ENCODE measurements at places on chromosomes 3 and 15.

DNA sequence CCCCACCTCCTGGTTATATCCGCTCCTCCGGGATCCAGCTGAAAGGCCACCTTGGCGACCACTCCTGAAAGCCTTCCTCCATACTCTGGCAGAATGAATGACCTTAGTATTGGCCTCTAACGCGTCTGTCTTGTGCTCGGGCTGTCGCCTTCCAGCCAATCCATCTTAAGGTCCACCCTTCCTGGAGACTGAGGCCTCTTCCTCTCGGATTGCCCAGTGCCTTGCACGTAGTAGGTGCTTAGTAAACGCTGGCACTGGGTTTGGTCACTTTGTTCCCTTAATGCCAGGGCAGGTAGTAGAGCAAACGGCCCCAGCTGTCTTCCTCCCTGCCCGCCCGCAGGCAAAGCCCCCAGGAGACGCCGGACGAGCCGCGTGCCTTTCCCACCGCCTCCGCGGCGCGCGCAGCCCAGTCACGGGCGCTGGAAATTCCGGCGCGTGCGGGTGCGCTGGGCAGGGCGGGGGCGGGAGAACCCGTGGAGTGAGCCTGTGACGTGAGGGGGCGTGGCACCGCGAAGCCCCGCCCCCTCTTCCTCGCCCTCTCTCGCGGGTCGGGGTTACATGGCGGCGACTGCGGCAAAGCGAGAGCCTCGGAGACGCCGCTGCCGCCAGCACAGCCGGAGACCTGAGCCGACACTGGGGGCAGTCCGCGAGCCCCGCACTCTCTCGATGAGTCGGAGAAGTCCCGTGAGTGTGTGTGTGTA, at the start of gene MAPK6:
MAPK6 (plus strand) TSS at position 527 of the 701 bp plus-strand sequence. CDS start 27,242 bp downstream, outside the sequence.
- peak; percentile 94 for DNase-seq

- DNase-seq, result peak; percentile 61
Measured at GRCh38 chr15:82530606-82531379, 9.5 kb downstream of the RPS17 start.

DNA sequence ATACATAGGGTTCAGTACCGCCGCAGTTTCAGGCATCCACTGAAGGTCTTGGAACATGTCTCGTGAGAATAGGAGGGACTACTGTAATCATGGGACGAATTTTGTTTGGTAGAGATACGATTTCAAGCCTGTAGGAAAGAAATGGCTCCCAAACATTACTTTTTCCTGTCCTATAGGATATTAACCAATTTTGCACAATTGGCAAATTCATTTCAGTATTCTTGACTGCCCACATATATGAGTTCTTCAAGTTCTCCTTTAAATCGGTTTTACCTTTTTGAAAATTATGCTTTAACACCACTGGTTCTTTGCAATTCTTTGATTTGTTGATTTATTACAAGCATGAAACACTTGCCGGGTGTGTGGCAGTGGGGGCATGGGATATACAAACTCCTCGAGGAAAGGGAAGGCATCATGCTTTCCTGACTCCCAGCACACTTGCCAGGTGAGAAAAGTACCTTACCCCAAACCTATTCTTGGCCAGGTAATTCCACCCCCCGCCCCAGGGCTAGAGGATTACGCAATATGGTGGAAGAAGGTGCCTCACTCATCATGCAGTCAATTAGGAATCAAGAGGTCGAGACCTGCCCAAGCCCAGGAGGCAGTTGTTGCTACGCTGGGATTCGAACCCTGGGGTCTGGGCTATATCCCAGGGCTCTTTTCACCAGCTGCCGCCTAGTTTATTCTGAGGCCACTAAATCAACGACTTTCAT, 584 bp upstream of the LARS2 start:
- no peak for DNase-seq

- no peak for DNase-seq
Measured at GRCh38 chr3:36903119-36903882, 41.6 kb downstream of the TRANK1 start.

DNA sequence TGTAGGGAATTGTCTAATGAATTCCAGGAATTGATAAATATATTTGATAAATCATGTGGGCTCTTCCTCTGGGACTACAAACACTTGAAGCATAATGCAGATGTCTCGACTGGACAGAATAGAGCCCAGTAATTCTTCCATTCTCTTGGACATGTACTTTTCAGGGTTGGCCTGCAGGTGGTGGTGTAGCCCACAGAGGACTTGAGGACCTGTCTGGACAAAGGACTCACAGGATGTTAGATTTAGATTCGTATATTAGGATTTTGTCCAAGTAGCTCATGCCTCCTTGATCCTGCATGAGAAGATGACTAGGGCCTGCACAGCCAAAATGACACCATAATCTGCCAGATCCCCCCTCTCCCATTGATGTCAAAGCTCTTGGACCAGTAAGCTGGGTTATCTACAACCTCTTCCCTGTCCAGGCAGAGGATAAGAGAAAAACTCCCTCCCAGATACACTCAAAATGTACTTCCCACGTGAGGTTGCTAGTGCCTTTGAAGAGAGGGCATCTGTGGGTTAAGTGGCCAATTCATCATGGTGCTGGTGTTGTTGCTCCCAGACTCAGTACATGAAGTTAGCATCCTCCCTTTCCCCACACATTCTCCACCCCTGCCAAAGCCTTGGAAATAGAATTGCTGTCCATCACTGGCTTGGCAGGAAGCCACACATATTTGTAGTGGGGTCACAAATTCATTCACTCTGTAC, 88.6 kb upstream of the ZNF280D start:
- peak; percentile 67 for DNase-seq

- no peak for DNase-seq
Measured at GRCh38 chr3:15979495-15979894, 181.7 kb upstream of the ANKRD28 start.

Measured in fibroblast of skin of scalp (primary cell).